ENCODE measurements at places on chromosomes 2 and 18. TPM values are rescaled to one million over a fixed set of nuclear protein-coding genes. Genes with fewer than 3 reads are reported as not detected.

Gene TOGARAM2
- total RNA-seq = 0.78 TPM

DNA sequence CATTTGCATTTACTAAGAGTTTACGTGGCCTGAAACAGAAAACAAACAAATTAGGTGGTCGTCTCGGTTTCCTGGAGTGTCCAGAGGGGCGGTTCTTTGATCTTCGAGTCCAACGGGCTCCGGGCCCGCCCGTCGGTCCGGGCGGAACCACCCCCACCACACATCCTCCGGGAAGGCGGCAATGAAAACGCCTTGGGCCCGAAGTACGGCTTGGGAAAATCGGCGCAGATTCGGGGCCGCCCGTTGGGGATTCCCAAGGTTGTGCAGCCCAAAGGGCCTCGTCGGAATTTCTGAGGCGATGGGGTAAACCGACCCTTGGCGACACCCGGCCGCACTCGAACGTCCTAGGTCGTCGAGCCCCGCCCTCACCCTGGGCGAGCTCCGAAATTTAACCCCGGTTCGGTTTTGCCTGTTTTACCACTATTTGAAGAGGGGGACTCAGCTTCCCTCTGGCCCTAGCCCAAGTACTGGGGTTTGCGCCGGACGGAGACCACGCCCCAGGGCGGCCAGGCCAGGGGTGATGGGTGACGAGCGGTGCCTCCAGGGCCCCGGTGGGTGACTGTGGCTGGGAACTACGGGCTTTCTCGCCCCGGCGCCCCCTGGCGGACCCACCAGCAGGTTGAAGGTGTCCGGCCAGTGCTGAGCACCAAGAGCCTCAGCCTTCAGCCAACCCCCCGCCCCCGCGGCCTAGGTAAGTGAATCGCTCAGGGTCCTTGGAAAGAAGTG lies 1.9 kb upstream of the CFAP53 start:
- peak; percentile 85 for DNase-seq

DNA sequence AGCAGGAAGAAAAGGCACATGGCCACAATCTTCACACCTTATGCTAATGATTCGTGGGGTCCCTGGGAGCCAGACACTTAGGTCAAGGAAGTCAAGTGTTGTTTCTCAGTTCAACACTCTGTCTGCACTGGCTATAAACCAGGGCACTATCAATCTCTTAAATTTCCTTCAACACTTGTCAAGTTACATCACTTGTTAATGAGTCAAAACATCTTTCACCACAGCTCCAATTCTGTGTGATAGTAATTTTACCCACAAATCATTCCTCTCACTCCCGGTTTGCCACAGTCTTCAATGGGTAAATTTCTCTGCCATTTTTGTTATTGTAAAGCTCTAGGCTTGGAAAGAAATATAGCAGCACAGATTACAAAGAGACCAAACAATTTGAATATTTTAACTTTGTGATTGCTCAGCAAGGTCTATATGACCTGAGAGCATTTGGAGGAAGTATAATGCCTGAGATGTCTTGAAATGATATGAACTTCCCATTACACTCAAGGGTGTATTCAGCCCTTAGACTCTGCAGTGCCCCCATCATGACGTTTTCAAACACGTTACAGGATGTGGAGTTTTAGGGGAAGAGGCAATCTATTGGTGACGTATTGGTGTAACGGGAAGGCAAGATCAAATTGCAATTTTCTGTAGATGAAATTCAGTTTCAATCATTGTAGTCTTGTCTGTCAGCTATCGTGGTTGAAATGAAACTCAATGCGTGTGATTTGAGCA lies 78.7 kb downstream of the ICOS start:
- no peak for DNase-seq

DNA sequence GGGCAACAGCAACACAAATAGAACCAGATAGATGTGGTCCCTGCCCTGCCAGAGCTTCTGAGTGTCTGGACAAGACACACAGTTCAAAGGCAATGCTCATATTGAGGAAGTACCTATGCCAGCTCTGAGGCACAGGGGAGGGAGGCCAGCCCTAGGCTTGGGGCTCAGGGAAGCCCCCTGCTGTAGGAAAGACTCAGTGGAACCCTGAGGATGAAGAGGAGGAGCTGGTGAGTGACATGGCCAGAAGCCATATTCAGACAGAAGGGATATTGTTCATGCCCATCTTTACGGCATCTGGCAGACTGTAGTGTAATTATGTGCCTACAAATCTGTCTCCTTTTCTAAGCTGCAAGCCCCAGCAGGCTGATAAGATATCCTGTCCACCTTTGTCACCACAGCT lies 8.8 kb downstream of the SIGLEC15 start:
- no peak for DNase-seq

- DNase-seq = no peak
Measured at GRCh38 chr2:3151153-3151918, 226.3 kb downstream of the EIPR1 start.

- DNase-seq = no peak
Measured at GRCh38 chr2:116499389-116499788, 1315.1 kb upstream of the DDX18 start.

DNA sequence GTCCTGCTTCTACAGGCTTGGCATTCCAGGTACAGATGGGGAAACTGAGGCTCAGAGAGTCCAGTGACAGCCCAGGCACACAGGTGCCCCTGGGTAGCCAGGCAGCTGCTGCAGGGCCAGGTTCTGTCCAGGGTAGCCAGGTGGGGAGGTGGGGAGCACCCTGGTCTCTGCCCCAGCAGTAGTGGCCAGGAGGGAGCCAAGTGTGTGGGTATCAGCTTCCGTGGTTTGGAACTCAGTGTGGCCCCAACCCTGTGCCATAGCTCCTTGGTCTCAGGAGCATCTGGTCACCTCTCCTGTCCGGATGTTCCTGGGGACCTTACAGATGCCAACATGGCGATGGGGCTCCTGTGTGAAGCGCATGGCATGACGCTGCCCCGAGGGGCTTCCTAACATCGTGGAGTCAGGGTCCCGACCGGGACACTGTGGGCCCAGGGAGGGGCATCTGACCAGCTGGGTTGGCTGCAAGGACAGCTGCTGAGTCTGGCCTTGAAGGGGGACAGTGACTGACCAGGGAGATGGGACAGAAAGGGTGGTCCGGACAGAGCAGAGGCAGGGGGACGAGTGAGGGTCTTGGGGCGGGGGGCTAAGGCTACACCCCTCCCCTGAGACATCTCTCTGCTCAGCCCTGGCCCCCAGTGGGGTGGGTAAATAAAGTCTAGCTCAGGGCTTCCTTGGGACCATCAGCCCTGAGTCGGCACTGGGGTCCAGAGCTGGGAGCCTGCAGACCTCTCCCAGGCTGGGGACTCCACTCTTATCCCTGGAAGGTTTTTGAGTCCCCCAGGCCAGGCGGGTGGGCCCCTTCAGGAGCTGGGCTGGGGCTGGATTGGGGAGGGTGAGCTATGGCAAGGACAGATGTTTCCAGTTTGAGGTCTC lies 76.0 kb upstream of the SMAD7 start:
- DNase-seq = peak; percentile 26
